ENCODE measurements at places on chromosomes 2 and 18. TPM values are rescaled to one million over a fixed set of nuclear protein-coding genes. Genes with fewer than 3 reads are reported as not detected.

GRCh38 chr2:60867848-60868247 lies 13.5 kb upstream of the REL start:
- peaks cover 27% of the 10 kb centered on the region for H3K4me1 ChIP-seq
- H3K27me3 ChIP-seq, result no peaks in the 10 kb centered on the region
- H3K4me3 ChIP-seq, result no peak overlapping the region
- peaks cover 26% of the 10 kb centered on the region for H3K36me3 ChIP-seq

DNA sequence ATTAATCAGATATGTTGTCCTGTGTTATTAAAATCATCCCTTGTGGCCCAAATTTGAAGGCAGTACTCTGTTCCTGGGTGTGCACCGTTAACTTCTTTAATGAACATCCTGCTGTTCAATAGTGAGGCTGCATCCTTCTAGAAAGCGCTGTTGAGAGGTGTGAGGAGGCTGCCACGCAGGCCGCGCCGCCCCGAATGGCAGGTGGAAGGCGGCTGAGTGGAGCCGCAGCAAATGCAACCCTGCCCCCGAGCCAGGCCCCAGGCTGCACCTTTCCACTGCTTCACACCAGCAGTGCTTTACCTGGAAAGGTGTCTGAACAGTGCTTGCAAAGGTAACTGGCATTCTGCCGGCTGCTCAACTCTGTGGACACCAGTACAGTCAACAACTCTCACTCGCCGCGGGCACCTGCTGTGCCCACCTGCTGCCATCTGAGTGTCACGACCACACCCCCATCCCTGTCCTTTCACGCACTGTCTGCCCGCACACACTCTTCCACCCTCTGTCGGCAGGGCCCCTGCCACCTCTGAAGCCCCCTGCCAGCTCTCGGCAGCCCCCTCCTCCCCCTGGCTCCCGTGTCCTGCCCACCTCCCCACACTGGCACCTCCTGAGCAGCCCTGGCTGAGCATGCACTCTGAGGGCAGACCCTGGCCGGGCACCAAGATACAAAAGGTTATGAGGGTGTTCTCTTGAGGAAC lies 70.9 kb downstream of the ODC1 start:
- no peak overlapping the region for H3K4me3 ChIP-seq
- no peaks in the 10 kb centered on the region for H3K27me3 ChIP-seq
- peaks cover 60% of the 10 kb centered on the region for H3K4me1 ChIP-seq
- no peaks in the 10 kb centered on the region for H3K36me3 ChIP-seq

DNA sequence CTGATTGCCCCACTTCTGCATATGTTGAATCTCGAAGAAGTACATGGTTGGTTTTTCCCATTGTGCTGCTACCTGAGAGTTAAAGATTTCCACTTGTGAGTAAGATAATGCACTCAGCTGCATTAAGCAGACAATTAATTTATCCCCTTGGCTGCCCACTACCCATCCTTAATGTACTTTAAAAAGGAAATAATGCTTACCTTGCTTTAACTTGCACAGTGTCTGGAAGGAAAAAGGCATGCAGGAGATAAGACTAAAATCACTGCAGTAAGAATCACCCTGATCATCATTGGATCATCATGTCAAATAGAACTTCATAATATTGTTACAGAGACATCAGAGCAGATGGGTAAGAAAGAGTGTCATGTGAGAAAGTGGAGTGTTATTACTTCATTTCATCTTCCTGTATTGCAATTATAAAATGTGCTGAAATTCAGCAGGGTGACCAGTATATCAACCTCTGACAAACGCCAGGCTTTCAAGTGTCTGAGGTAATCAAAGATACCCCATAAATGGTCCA lies 207.3 kb upstream of the PIK3C3 start:
- H3K4me1 ChIP-seq, result no peaks in the 10 kb centered on the region
- no peaks in the 10 kb centered on the region for H3K27me3 ChIP-seq
- H3K36me3 ChIP-seq, result no peaks in the 10 kb centered on the region
- no peak overlapping the region for H3K27ac ChIP-seq
- DNase-seq, result no peak

DNA sequence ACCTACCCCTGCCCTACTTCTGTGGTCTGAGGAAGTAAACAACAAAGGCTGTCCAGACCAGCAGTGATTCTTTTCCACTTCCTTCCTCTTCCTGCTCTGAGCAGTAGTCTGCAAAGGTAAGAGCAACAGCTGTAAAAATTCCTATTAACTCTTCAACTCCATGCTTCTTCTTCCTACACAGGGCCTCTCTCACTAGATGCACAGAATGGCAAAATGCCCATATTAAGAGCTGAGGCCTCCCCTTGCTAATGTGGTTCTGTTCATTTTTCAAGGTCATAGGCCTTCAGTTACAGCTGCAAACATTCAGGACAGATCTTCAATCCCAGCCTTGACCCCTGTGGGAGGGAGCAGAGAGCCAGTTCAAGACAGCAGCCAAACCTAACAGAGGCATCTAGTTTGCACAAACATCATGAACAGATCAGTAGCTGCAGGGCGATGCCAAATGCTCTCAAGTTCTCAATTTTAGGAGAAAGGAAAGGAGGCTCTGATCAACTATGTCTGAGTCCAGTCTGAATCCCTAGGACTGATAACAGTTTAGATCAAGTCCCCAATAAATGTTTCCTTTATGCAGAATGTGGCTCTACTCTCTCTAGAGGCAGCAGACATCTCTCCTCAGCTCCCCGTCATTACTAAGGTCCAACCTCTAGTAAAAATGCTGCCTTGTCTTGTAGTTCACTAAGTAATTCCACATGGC lies 20.9 kb downstream of the SLC40A1 start:
- H3K27me3 ChIP-seq, result no peaks in the 10 kb centered on the region
- no peak overlapping the region for H3K27ac ChIP-seq
- H3K36me3 ChIP-seq, result peaks cover 3% of the 10 kb centered on the region
- H3K4me3 ChIP-seq, result no peak overlapping the region

DNA sequence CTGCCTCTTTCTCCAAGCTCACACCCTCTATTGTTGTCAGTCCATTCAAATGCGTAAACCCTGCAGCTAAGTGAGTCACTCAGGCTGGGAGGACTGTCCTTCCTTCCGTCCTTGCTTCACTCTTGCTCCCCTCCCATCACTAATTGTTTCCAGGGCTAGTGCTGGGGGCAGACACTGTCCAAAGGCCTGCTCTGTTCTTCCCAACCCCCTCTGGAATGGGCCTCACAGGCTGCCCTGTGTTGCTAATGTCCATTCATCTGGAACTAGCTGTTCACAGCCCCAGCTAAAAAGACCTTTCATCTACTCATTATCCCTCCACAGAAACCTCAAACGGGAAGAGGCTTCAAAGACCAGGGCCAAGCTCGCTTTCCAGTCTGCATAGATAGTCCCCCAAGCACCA lies 31.9 kb upstream of the NRP2 start:
- H3K27ac ChIP-seq, result no peak overlapping the region
- no peaks in the 10 kb centered on the region for H3K36me3 ChIP-seq
- H3K4me1 ChIP-seq, result no peaks in the 10 kb centered on the region
- no peak for DNase-seq

- peak overlapping the region; percentile 58 for H3K4me3 ChIP-seq
- peak overlapping the region; percentile 73 for H3K27ac ChIP-seq
- peak; percentile 28 for DNase-seq
- peaks cover 63% of the 10 kb centered on the region for H3K4me1 ChIP-seq
These were observed 46.7 kb downstream of the LDLRAD4 start for GRCh38 chr18:13265008-13265910.

DNA sequence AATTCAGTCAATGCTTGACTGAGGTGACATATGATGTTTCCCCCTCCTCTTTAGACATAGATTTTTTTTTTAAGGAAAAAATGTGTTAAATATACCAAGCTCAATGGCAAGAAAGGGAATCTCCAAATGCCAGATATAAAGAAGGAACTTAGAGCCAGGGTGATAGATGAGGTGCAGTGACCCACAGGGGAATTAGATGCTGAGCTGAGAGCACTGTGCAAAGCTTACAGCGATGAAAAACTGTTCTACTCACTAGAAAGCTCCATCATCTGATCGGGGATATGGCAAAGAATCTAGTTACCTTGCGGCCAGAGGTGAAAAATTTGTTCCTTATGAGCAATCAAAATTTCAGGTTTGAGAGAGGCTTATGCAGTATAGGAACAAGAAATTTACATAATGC lies 150.9 kb upstream of the ZFP36L2 start:
- H3K36me3 ChIP-seq, result peaks cover 21% of the 10 kb centered on the region
- no peak for DNase-seq
- no peaks in the 10 kb centered on the region for H3K27me3 ChIP-seq
- no peak overlapping the region for H3K4me3 ChIP-seq

GRCh38 chr2:239346676-239347075 lies 54.1 kb downstream of the HDAC4 start:
- H3K36me3 ChIP-seq, result peaks cover 32% of the 10 kb centered on the region
- DNase-seq, result no peak
- no peak overlapping the region for H3K4me3 ChIP-seq

- no peak for DNase-seq
- no peak overlapping the region for H3K27ac ChIP-seq
- no peaks in the 10 kb centered on the region for H3K27me3 ChIP-seq
- H3K4me1 ChIP-seq, result peaks cover 7% of the 10 kb centered on the region
These were observed 72.3 kb downstream of the ACVR2A start for GRCh38 chr2:147917161-147917560.

DNA sequence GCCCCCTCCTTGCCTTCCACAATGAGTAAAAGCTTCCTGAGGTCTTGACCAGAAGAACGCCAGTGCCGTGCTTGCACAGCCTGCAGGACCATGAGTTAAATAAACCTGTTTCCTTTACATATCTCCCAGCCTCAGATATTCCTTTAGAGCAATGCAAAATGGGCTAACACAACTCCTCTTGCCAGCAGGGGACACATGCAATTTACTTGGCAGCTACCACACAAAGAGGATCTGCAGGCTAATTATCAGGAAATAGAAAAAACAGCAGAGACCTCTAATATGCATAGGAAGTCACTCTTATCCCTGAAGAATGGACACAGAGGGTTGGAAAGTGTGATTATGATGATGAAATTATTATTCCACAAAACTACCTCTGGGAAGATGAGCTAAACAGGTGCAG lies 114.0 kb downstream of the PIEZO2 start:
- H3K4me3 ChIP-seq, result no peak overlapping the region
- no peak overlapping the region for H3K27ac ChIP-seq
- peaks cover 2% of the 10 kb centered on the region for H3K27me3 ChIP-seq
- no peaks in the 10 kb centered on the region for H3K4me1 ChIP-seq
- DNase-seq, result no peak
- H3K36me3 ChIP-seq, result no peaks in the 10 kb centered on the region

GRCh38 chr2:101175991-101176390 lies 24.8 kb upstream of the TBC1D8 start:
- H3K4me3 ChIP-seq, result no peak overlapping the region
- no peak for DNase-seq
- no peaks in the 10 kb centered on the region for H3K27me3 ChIP-seq
- no peak overlapping the region for H3K27ac ChIP-seq
- H3K36me3 ChIP-seq, result peaks cover 6% of the 10 kb centered on the region

- DNase-seq, result peak; percentile 81
- no peaks in the 10 kb centered on the region for H3K27me3 ChIP-seq
- peaks cover 54% of the 10 kb centered on the region for H3K36me3 ChIP-seq
- H3K4me3 ChIP-seq, result peak within 1 kb of the TSS; percentile 91
These were observed at the start of gene CYTIP for GRCh38 chr2:157443795-157444640. CYTIP (minus strand) TSS chr2:157444089; CDS start chr2:157444020, 69 bp downstream.

- DNase-seq, result no peak
- no peaks in the 10 kb centered on the region for H3K4me1 ChIP-seq
- H3K27ac ChIP-seq, result no peak overlapping the region
- no peaks in the 10 kb centered on the region for H3K27me3 ChIP-seq
- H3K36me3 ChIP-seq, result no peaks in the 10 kb centered on the region
These were observed 105.8 kb upstream of the SMAD2 start for GRCh38 chr18:48036226-48036625.

GRCh38 chr2:155377931-155378444 lies 679.5 kb downstream of the KCNJ3 start:
- H3K27me3 ChIP-seq, result peaks cover 2% of the 10 kb centered on the region
- no peak for DNase-seq
- no peaks in the 10 kb centered on the region for H3K36me3 ChIP-seq
- no peak overlapping the region for H3K27ac ChIP-seq
- H3K4me3 ChIP-seq, result no peak overlapping the region

- no peak for DNase-seq
- H3K27me3 ChIP-seq, result no peaks in the 10 kb centered on the region
- H3K36me3 ChIP-seq, result peaks cover 61% of the 10 kb centered on the region
These were observed 34.6 kb downstream of the IAH1 start for GRCh38 chr2:9508931-9509330.

GRCh38 chr18:29157057-29157780 lies 980.3 kb upstream of the CDH2 start:
- DNase-seq, result no peak
- H3K27ac ChIP-seq, result no peak overlapping the region
- H3K36me3 ChIP-seq, result no peaks in the 10 kb centered on the region
- no peaks in the 10 kb centered on the region for H3K4me1 ChIP-seq
- H3K4me3 ChIP-seq, result no peak overlapping the region
- no peaks in the 10 kb centered on the region for H3K27me3 ChIP-seq

- no peaks in the 10 kb centered on the region for H3K36me3 ChIP-seq
- no peaks in the 10 kb centered on the region for H3K27me3 ChIP-seq
- no peak overlapping the region for H3K27ac ChIP-seq
- H3K4me3 ChIP-seq, result no peak overlapping the region
- no peak for DNase-seq
These were observed 191.9 kb downstream of the GRB14 start for GRCh38 chr2:164429354-164429753.

- no peaks in the 10 kb centered on the region for H3K27me3 ChIP-seq
- DNase-seq, result no peak
- no peak overlapping the region for H3K27ac ChIP-seq
- no peak overlapping the region for H3K4me3 ChIP-seq
These were observed 185.0 kb downstream of the BCL11A start for GRCh38 chr2:60368456-60368855.

GRCh38 chr2:226358688-226359087 lies 440.9 kb downstream of the IRS1 start:
- DNase-seq, result no peak
- H3K27me3 ChIP-seq, result peaks cover 7% of the 10 kb centered on the region
- H3K36me3 ChIP-seq, result no peaks in the 10 kb centered on the region
- H3K4me3 ChIP-seq, result no peak overlapping the region
- no peaks in the 10 kb centered on the region for H3K4me1 ChIP-seq

SRD5A2 gene
- total RNA-seq, result not detected

GPR35 gene
- total RNA-seq, result 5.7 TPM

NPPC gene
- not detected for total RNA-seq

IL1RN gene
- total RNA-seq, result 3.3 TPM

C1QL2 gene
- not detected for total RNA-seq

R3HDM1 gene
- 38.5 TPM for total RNA-seq

TRPM8 gene
- not detected for total RNA-seq

CRYGD gene
- not detected for total RNA-seq

PLA2R1 gene
- total RNA-seq, result not detected

SLC5A7 gene
- total RNA-seq, result not detected

PSMD14 gene
- 72.9 TPM for total RNA-seq

KCTD1 gene
- total RNA-seq, result 5.6 TPM
